ENCODE measurements at places on chromosomes 6 and 20. TPM values are rescaled to one million over a fixed set of nuclear protein-coding genes. Genes with fewer than 3 reads are reported as not detected.

TREM1 gene
- 2.4 TPM for total RNA-seq

MTFR2 gene
- total RNA-seq = 1.7 TPM

KIAA1755 gene
- 2.9 TPM for total RNA-seq

FAXC gene
- total RNA-seq = not detected

ADGRF5 gene
- total RNA-seq = 144 TPM

HCRTR2 gene
- total RNA-seq = not detected

CCDC170 gene
- 16.6 TPM for total RNA-seq

SMLR1 gene
- not detected for total RNA-seq

SLC22A2 gene
- total RNA-seq = not detected

ADAM33 gene
- total RNA-seq = 41.8 TPM

FOXO3 gene
- 149 TPM for total RNA-seq

OR2J3 gene
- not detected for total RNA-seq

SIRPD gene
- total RNA-seq = 7.8 TPM

APOBEC2 gene
- not detected for total RNA-seq

SERINC3 gene
- 137 TPM for total RNA-seq

LST1 gene
- total RNA-seq = 53.9 TPM

FAM162B gene
- 25.6 TPM for total RNA-seq

NRSN1 gene
- not detected for total RNA-seq

GSTA3 gene
- not detected for total RNA-seq

TINAG gene
- total RNA-seq = not detected

LRRN4 gene
- total RNA-seq = 2.0 TPM

SRMS gene
- not detected for total RNA-seq

CYP24A1 gene
- not detected for total RNA-seq

SOBP gene
- 7.5 TPM for total RNA-seq

TNFRSF21 gene
- total RNA-seq = 25.5 TPM

CDC5L gene
- 18.1 TPM for total RNA-seq

LBP gene
- 19.5 TPM for total RNA-seq

OR2B3 gene
- total RNA-seq = not detected

KHDC1L gene
- total RNA-seq = not detected

DLK2 gene
- total RNA-seq = not detected

GTSF1L gene
- total RNA-seq = not detected

OPN5 gene
- total RNA-seq = not detected

SLC35F1 gene
- 1.3 TPM for total RNA-seq

Measured in subcutaneous adipose tissue (tissue), 4 donors.